ENCODE measurements at places on chromosomes 7 and 10. TPM values are rescaled to one million over a fixed set of nuclear protein-coding genes. Genes with fewer than 3 reads are reported as not detected.

FGFR2 gene
- not detected for total RNA-seq

SLC26A3 gene
- total RNA-seq = not detected

HOXA6 gene
- total RNA-seq = 0.26 TPM

FZD8 gene
- 11.7 TPM for total RNA-seq

CHST3 gene
- 26.3 TPM for total RNA-seq

EFCAB10 gene
- total RNA-seq = not detected

HTR7 gene
- total RNA-seq = 0.35 TPM

DPYSL4 gene
- 21.8 TPM for total RNA-seq

FFAR4 gene
- total RNA-seq = not detected

NPTX2 gene
- total RNA-seq = 0.51 TPM

TRIM74 gene
- total RNA-seq = not detected

DGKB gene
- not detected for total RNA-seq

PKD2L1 gene
- total RNA-seq = not detected

AGBL3 gene
- 0.58 TPM for total RNA-seq

SMIM30 gene
- 53.0 TPM for total RNA-seq

SERPINE1 gene
- 1,123 TPM for total RNA-seq

MARVELD1 gene
- total RNA-seq = 60.7 TPM

ZNF655 gene
- total RNA-seq = 75.7 TPM

HOXA1 gene
- total RNA-seq = 3.3 TPM

NUTM2E gene
- total RNA-seq = 0.47 TPM

PPP1R9A gene
- total RNA-seq = 0.51 TPM

DCLRE1A gene
- total RNA-seq = 2.5 TPM

AKAP9 gene
- 22.3 TPM for total RNA-seq

HECW1 gene
- total RNA-seq = 0.35 TPM

FAM25A gene
- not detected for total RNA-seq

TMEM72 gene
- not detected for total RNA-seq

SPAG6 gene
- total RNA-seq = not detected

SFRP5 gene
- 0.09 TPM for total RNA-seq

SYT15 gene
- total RNA-seq = 2.2 TPM

STARD3NL gene
- total RNA-seq = 40.6 TPM

MYOF gene
- total RNA-seq = 119 TPM

TAC1 gene
- total RNA-seq = not detected

WNT2 gene
- 0.12 TPM for total RNA-seq

MMRN2 gene
- total RNA-seq = 0.70 TPM

SNX8 gene
- 23.1 TPM for total RNA-seq

DGKI gene
- 1.4 TPM for total RNA-seq

INA gene
- 0.12 TPM for total RNA-seq

GARS1 gene
- 391 TPM for total RNA-seq

GSTO1 gene
- 100 TPM for total RNA-seq

EPO gene
- total RNA-seq = not detected

METTL27 gene
- total RNA-seq = 7.0 TPM

ACTL6B gene
- total RNA-seq = not detected

CNPY1 gene
- not detected for total RNA-seq

RADIL gene
- 1.3 TPM for total RNA-seq

SEMA3A gene
- 2.8 TPM for total RNA-seq

BMPER gene
- 28.2 TPM for total RNA-seq

FOXK1 gene
- 20.6 TPM for total RNA-seq

PRTFDC1 gene
- 9.6 TPM for total RNA-seq

RBP3 gene
- total RNA-seq = not detected

MPP7 gene
- not detected for total RNA-seq

CASD1 gene
- total RNA-seq = 6.2 TPM

CPA2 gene
- not detected for total RNA-seq

ZPBP gene
- not detected for total RNA-seq

HABP2 gene
- total RNA-seq = not detected

IL6 gene
- 3.0 TPM for total RNA-seq

MBL2 gene
- not detected for total RNA-seq
